B cell (primary cell): ENCODE measurements at places on chromosomes 13 and 19. TPM values are rescaled to one million over a fixed set of nuclear protein-coding genes. Genes with fewer than 3 reads are reported as not detected.
A peak's percentile ranks its signal among the peaks of the same experiment; 100 is the strongest.

DNA sequence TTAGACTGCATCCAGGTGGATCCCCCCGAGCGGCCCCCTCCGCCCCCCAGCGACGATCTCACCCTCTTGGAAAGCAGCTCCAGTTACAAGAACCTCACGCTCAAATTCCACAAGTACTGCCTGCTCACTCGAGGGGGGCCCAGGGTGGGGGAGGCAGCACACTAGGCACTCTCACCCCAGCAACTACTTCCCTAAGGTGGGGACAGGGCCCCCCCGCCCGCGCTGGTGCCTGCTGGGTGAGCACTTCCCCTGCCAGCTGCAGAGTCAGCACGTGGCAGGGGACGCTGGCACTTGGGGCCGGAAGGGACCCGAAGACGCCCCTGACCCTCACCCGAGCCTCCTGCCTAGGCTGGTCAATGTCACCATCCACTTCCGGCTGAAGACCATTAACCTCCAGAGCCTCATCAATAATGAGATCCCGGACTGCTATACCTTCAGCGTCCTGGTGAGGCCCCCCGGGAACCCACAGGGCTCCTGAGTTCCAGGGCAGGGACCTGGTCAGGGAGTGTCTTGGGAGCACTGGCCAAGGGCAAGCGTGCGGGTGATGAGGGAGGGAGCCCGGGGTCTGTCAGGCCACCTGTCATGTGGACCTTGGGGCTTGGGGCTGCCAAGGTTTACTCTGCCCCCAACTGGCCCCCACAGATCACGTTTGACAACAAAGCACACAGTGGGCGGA is 5.2 kb downstream of the MCOLN1 start:
- peaks cover 7% of the 10 kb centered on the region for H3K36me3 ChIP-seq
- peaks cover 15% of the 10 kb centered on the region for H3K4me1 ChIP-seq
- no peak overlapping the region for H3K4me3 ChIP-seq
- H3K27ac ChIP-seq: no peak overlapping the region
- DNase-seq: no peak

DNA sequence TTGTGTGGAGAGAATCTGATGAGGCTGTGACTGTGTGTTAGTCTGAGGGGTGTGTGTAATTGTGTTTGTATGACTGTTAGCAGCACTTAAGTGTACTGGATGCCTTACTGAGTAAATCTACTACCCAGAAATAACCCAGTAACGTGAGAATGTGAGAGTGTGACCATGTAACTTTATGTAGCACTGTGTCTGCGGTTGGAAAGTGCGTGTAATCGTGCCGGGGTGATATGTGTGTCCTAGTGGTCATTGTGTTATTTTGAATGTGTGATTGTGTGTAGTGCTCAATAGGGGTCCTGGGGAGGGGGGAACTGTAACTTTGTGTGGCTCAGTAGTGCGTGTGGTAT is 550 bp downstream of the ZNF383 start:
- no peaks in the 10 kb centered on the region for H3K27me3 ChIP-seq
- peaks cover 3% of the 10 kb centered on the region for H3K36me3 ChIP-seq
- H3K4me3 ChIP-seq: peak overlapping the region; percentile 86
- DNase-seq: no peak
- peaks cover 10% of the 10 kb centered on the region for H3K4me1 ChIP-seq

DNA sequence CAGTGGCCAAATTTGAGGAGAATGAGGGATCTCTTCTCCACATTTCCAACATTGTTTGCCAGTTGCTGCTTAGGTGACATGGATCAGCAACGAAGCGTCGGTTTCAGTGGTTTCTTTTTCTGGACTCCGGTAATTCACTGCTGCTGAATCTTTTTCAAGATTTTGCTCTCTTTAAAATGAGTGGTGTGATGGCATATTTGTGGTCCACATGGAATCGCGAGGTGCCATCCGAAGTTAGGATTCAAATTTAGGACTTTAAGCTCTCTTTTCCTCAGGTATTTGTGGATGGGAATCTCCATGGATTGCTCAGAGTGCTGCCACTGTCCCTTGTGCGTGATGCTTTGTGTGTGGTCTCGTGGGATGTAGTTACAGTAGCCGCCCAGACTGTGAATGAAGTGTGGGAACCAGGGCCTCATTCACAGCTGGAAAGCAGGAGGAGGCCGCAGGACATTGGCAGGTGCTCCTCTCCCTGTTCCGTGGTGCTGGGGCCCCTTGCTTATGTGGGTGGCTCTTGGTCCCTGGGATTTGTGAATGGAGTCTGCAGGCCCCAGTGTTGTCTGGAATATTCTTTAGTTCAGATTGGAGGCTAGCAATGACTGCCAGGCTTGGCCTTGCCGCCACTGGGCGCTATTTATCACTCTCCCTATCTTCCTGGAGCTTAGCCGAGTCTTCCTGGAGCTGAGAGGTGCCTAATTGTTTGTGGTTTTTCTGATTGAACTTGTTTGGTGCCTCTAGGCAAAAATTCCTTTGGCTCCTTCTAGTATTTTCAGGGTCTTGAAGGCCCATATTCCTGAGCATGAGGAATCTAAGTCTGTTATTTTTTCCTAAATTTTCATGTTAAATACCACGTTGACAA is 1.5 kb downstream of the ILF3 start:
- H3K27me3 ChIP-seq: no peaks in the 10 kb centered on the region
- peaks cover 10% of the 10 kb centered on the region for H3K36me3 ChIP-seq
- no peak for DNase-seq
- H3K4me3 ChIP-seq: peak overlapping the region; percentile 91
- H3K4me1 ChIP-seq: peaks cover 39% of the 10 kb centered on the region
- H3K27ac ChIP-seq: peak overlapping the region; percentile 100

DNA sequence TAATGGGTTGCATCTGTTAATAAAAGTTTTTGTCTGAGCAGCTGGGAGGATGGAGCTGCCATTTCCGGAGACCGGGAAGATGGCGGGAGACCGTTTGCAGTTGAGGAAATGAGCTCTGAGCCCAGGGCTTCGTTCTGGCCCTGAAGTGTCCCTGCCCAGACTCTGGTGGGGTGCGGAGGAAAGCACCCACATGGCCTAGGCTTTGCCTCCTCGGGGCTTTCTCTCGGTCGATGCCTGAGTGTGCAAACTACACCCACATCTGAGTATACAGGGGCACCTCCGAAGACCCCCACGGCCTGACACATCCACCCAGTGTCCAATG is 15.6 kb upstream of the NANOS3 start:
- no peak for DNase-seq
- H3K4me1 ChIP-seq: peaks cover 26% of the 10 kb centered on the region
- peak overlapping the region; percentile 78 for H3K27ac ChIP-seq
- no peaks in the 10 kb centered on the region for H3K36me3 ChIP-seq

DNA sequence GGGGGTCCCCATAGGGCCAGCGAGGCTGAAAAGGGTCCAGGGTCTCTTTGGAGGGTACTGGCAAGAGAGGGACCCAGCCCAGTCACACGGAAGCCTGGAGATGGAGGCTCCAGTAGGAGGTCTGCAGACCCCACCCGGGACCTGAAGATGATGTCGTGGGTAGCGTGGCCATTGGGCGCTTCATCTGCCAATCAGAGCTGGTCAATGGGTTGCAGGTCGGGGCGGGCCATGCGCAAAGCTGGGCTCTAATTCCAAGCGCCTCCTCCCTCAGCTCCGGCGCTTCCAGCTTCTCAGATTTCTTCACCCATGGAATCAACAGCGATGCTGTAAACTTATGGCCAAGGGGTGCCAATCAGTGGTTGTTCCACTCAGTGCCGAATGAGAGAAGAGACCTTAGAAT is 10.9 kb downstream of the SIGLEC12 start:
- no peak for DNase-seq
- no peak overlapping the region for H3K4me3 ChIP-seq
- H3K27ac ChIP-seq: no peak overlapping the region
- H3K36me3 ChIP-seq: no peaks in the 10 kb centered on the region

GRCh38 chr13:111210544-111211469 is 95.7 kb downstream of the ARHGEF7 start:
- H3K27me3 ChIP-seq: no peaks in the 10 kb centered on the region
- no peak overlapping the region for H3K27ac ChIP-seq
- H3K36me3 ChIP-seq: peaks cover 35% of the 10 kb centered on the region
- peaks cover 14% of the 10 kb centered on the region for H3K4me1 ChIP-seq
- H3K4me3 ChIP-seq: no peak overlapping the region

The LRRC63 gene
- 0.25 TPM in 1 of 2 replicates, not detected in the other for total RNA-seq
